HFFc6 (cell line): ENCODE measurements at places on chromosomes 2 and 18. TPM values are rescaled to one million over a fixed set of nuclear protein-coding genes. Genes with fewer than 3 reads are reported as not detected.
A peak's percentile ranks its signal among the peaks of the same experiment; 100 is the strongest.

TMEM169 gene
- 0.07 to 0.18 TPM in 2 of 3 replicates, not detected in the other for total RNA-seq

CYTIP gene
- not detected in 3 replicates for total RNA-seq

DNA sequence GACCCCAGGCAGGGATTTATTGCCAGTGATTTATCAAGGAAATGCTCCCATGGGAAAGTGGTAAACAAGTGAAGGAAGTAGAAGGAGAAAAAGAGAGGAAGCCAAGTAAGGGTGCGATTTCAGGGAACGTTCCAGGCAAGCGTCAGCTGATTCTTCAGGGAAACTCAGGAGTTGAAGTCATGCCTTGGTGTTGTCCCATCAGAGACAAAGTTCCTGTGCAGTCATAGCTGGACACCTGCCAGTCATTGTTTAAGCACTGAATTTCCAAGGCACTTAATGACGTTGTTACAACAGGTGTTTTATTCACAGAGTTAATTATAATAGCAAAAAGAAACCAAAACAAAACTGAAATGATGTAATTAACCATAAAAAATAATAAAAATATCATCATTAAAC, 381.8 kb upstream of the CRIM1 start:
- no peaks in the 10 kb centered on the region for H3K36me3 ChIP-seq
- DNase-seq: no peak
- no peak overlapping the region for H3K4me3 ChIP-seq
- no peaks in the 10 kb centered on the region for H3K4me1 ChIP-seq
- H3K27me3 ChIP-seq: peaks cover 2% of the 10 kb centered on the region

- H3K27me3 ChIP-seq: peaks cover 4% of the 10 kb centered on the region
- no peaks in the 10 kb centered on the region for H3K4me1 ChIP-seq
- no peaks in the 10 kb centered on the region for H3K36me3 ChIP-seq
- no peak for DNase-seq
- no peak overlapping the region for H3K27ac ChIP-seq
- H3K4me3 ChIP-seq: no peak overlapping the region
Measured at GRCh38 chr2:73654175-73654574, 12.0 kb upstream of the NAT8 start.

DNA sequence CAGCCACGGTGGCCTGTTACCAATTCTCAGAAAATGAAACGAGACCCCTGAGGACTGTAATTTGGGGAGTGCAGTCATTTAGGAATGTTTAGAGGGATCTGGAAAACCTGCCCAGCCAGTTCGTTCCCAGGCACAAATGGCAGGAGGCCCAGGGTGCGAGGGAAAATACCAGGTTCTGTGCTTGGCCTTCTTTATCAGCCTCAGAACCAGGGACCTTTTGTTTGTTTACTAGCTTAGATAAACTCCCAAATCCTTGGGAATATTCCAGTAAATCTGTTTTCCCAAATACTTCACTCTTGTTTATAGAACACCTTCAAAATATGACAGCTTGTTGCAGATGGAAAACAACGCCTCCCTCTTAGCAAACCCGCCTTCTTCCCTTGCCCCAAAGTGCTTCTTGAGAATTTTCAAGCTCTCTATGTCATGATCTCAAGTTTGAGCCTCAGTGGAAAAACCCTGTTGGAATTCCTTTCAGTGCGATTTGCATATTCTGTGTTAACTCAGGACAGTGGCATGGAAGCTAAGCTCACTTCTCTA, 400.3 kb upstream of the SMIM21 start:
- no peaks in the 10 kb centered on the region; the same call in 1 of the 2 replicates for H3K27me3 ChIP-seq
- no peaks in the 10 kb centered on the region for H3K4me1 ChIP-seq
- no peaks in the 10 kb centered on the region for H3K36me3 ChIP-seq
- no peak for DNase-seq
- no peak overlapping the region for H3K27ac ChIP-seq

GRCh38 chr2:105597011-105597805, 147.5 kb upstream of the NCK2 start:
- H3K27ac ChIP-seq: no peak overlapping the region
- no peak for DNase-seq
- H3K36me3 ChIP-seq: no peaks in the 10 kb centered on the region
- H3K4me1 ChIP-seq: peaks cover 7% of the 10 kb centered on the region; the same call in 1 of the 2 replicates
- H3K4me3 ChIP-seq: peak overlapping the region; percentile 14; the same call in 1 of the 2 replicates
- peaks cover 29% of the 10 kb centered on the region for H3K27me3 ChIP-seq
